ENCODE measurements at places on chromosomes 3 and 15. TPM values are rescaled to one million over a fixed set of nuclear protein-coding genes. Genes with fewer than 3 reads are reported as not detected.

The LIPC gene
- 0.78 TPM for total RNA-seq

The MRAS gene
- not detected for total RNA-seq

The ISLR gene
- not detected for total RNA-seq

The TFG gene
- total RNA-seq, result 50.2 TPM

The CEP152 gene
- total RNA-seq, result 31.3 TPM

The ADCY5 gene
- total RNA-seq, result not detected

The REC114 gene
- total RNA-seq, result not detected

The CXCR6 gene
- 1.7 TPM for total RNA-seq

The LRRC31 gene
- total RNA-seq, result not detected

The SMCO1 gene
- total RNA-seq, result not detected

The ANKUB1 gene
- not detected for total RNA-seq

The MORC1 gene
- total RNA-seq, result not detected

The BMF gene
- total RNA-seq, result 25.0 TPM

The ITGA11 gene
- total RNA-seq, result 1.2 TPM

The SLC51A gene
- total RNA-seq, result not detected

The A4GNT gene
- not detected for total RNA-seq

The KNG1 gene
- total RNA-seq, result not detected

The BAHD1 gene
- total RNA-seq, result 29.7 TPM

The SLCO3A1 gene
- 38.8 TPM for total RNA-seq

The PRSS50 gene
- not detected for total RNA-seq

The PLSCR4 gene
- total RNA-seq, result not detected

The CHRNA7 gene
- not detected for total RNA-seq

The LRRC34 gene
- total RNA-seq, result 4.3 TPM

The TEX55 gene
- not detected for total RNA-seq

The HERC2 gene
- total RNA-seq, result 50.7 TPM

The UPK1B gene
- total RNA-seq, result not detected

The MYEF2 gene
- 22.6 TPM for total RNA-seq

The PLXND1 gene
- total RNA-seq, result 1.8 TPM

The TIPIN gene
- total RNA-seq, result 18.8 TPM

The B2M gene
- total RNA-seq, result 7,206 TPM

The SLCO2A1 gene
- not detected for total RNA-seq

The ACP3 gene
- not detected for total RNA-seq

The LRTM1 gene
- not detected for total RNA-seq

The SIDT1 gene
- total RNA-seq, result 21.9 TPM
